Sigmoid colon (tissue), 7 donors: ENCODE measurements at places on chromosomes 3 and 15. TPM values are rescaled to one million over a fixed set of nuclear protein-coding genes. Genes with fewer than 3 reads are reported as not detected.

The TRIM71 gene
- not detected for total RNA-seq

The CCR3 gene
- total RNA-seq, result not detected

The EOMES gene
- not detected for total RNA-seq

GRCh38 chr3:132788301-132788671 is 66.1 kb upstream of the NPHP3 start:
- no peak for DNase-seq

GRCh38 chr3:119676020-119676419 is 1.2 kb downstream of the COX17 start:
- no peak for DNase-seq

DNA sequence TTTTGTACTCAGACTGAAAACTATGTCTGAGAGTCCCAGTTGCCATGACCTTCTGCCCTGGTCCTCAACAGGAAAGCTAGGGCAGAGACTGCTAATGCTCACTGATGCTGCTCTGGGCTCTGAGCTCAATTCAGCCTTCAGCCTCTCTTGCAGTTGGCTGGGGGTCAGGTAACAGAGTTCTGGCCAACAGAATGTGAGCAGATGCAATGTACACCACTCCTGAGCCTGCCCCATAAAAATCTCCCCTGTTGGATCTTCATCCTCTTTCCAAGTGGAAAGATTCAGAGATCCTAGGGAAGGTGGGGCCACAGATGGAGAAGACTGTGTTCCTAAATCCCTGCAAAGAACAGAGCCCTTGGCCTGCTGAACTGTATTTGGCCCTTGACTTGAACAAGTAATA is 87.8 kb downstream of the PDZRN3 start:
- peak; percentile 86 for DNase-seq

GRCh38 chr3:112619295-112619694 is 21.6 kb downstream of the CCDC80 start:
- no peak for DNase-seq

GRCh38 chr15:31387092-31387478 is 60.5 kb downstream of the KLF13 start:
- DNase-seq, result no peak

DNA sequence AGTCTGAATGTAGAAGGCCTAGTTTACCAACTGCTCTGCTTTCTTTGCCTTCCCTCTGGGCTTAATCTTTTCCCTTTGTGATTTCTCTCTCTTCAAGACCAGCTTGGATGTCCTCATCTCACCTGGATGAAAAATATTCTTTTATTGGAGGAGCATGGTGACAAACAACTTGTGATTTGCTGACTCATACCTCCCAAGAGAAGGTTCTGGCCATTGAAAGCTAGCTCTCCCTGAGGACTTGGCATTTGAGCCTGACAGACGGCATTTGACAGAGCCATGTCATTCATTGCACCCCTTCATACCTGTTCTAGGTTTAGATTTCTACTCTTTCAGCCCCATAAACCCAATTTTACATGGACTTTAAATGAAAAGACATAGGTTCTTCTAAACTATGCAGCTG is 33.3 kb downstream of the ATG7 start:
- no peak for DNase-seq

GRCh38 chr3:13085081-13085845 is 12.0 kb upstream of the IQSEC1 start:
- no peak for DNase-seq

DNA sequence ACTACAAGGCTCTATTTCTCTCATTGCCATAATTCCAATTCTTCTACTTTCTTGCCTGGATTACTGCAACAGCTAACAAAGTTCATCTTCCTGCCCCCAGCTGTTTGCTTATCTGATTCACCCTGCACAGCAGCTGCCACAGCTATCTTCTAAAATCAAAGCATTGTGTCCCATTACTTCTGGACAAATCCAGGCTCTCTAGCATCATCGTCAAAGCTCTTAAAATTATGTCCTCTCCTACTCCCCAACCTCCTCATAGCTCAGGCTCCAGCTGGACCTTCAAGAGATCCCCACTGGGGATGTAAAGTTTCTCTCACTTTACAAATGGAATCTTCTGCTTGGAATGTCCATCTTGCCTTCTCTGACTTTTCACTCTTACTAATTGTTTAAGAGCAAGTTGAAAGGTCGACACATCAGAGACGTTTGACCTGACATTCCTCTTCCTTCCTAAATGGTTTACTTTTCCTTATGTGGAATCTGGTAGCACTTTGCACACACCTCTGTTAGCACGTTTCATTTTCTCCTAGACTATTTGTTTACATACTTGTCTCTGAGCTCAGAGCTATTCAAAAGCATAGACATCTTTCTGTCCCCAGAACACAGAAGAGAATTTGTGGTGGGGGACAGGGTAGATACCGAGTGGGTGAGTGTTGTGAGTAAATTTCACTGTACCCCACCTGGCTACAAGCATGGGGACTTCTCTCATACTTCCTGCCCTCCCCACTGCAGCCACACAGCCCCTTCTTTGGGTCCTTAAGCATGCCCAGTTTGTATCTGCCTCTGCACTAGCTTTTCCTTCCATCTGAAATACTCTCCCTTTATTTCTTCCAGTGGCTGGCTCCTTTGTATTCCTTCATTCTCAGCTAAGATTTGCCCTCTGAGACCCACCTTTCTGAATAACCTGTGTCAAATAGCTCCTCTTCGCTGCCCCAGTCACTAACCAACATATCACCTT is 77.9 kb downstream of the SERPINI1 start:
- no peak for DNase-seq

- DNase-seq, result no peak
Measured at GRCh38 chr15:59216911-59217310, 10.3 kb downstream of the LDHAL6B start.

DNA sequence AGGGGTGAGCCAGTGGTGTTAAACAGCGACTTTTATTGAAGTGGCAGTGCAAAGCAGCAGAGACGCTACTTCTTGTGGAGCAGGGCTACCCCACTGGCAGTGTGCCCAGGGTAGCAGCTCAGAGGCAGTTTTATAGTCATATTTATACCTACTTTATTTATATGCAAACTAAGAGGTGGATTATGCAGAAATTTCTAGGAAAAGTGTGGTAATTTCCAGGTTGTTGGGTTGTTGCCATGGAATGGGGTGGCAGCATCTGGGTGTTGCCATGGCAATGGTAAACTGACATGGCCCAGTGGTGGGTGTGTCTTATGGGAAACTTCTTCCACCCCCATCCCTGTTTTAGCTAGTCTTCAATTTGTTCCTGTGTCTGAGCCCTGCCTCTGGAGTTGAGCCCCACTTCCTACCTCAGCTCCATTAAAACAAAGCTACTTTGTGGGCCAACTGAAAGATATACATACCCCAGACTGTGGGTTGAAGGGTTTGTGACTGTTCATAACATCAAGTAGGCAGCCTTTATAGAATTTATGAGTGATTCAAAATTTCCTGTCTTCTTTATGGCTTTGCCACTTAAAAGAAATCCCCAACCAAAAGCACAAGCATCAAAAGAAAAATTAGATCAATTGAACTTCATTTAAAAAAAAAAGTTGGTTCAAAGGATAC is 60.3 kb downstream of the EBLN2 start:
- DNase-seq, result no peak

DNA sequence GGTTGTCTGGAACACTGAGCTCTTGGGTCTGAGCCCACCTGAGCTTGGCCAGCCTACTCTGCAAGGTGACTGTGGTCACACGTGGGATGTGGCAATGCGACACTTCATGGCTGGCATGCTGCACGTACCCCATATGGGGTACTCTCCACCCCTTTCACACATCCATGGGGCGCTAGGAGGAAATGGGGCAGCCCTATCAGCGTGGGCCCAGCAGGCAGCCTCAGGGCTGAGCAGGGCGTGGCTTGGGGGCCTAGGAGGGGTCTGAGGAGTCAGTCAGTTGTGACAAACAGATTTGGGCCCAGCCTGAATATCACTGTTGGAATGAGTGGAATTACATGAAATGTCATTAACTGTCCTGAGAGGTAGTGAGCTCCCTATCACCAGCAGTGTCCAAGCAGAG is 82.3 kb upstream of the LINGO1 start:
- DNase-seq, result no peak
